ENCODE measurements at places on chromosomes 4 and X.
A peak's percentile ranks its signal among the peaks of the same experiment; 100 is the strongest.

GRCh38 chr4:6546681-6547447 is 28.1 kb upstream of the MAN2B2 start:
- DNase-seq = peak; percentile 19

DNA sequence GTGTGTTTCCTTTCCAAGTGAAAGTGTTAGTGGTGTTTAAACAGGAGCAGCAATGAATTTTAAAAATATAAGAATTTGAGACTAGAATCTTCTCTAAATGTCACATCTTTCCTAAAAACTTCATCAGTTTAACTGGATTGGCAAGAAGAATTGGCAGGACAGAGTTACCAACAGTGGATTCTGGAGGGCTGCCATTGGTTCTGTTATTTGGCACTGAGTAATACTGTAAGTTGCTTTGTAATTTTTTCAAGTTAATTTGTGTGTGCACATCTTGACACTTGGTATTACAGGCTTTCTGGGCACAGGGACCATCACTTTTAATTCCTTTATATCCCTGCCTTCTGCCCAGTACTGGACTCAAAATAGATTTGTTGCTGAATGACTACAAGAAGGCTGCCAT is 4.5 kb upstream of the GPRIN3 start:
- DNase-seq = no peak

- DNase-seq = no peak
These were observed 1043.2 kb downstream of the PCDH18 start for GRCh38 chr4:136489101-136489500.

GRCh38 chr4:32140636-32141035 is 1420.5 kb downstream of the PCDH7 start:
- peak; percentile 83 for DNase-seq

GRCh38 chr4:169060391-169061091 is 50.5 kb upstream of the CBR4 start:
- no peak for DNase-seq
